ENCODE measurements at places on chromosomes 12 and 14.

GRCh38 chr12:93832131-93832530 lies 155.0 kb downstream of the CRADD start:
- no peak for DNase-seq

- DNase-seq, result peak; percentile 68
These were observed 522 bp downstream of the R3HDM2 start for GRCh38 chr12:57430112-57430930.

- DNase-seq, result no peak
These were observed 41.1 kb downstream of the GTF2A1 start for GRCh38 chr14:81179631-81180030.

DNA sequence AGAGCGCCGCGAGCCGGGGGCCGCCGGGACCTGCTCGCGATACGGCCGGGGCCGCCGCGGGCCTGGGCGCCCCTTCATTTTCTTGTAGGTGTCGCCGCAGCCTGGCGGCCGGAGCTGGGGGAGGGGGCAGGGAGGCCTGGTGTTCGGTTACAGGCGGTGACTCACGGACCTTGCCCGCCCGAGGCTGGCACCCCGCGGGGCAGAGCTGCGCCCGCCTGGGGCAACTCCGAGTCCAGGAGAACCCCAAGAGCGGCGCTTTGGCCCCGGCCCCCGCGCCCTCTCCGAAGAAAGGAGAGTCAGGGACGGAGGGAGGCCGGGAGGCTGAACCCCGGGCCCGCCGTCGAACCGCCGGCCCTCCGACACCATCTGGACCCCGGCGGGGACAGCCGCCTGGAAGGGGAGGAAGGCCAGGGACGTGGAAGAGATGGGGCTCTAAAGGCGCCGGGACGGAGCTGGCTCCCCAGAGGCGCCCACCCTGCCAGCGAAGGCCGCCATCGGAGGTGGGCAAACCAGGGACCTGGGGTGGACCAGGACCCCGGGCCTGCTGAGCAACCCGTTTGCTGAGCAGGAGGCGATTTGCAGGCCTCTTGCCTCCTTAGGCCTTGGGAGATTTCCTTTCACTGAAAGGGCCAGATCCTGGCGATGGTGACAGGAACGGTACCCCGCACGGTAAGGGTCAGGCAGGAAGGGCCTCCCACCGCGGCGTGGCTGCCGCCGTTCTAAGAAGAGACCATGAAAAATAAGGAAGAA lies 843 bp upstream of the NUAK1 start:
- DNase-seq, result peak; percentile 86

Measured in femur (tissue), 1 donor.